Naive thymus-derived CD8-positive, alpha-beta T cell (primary cell): ENCODE measurements at places on chromosomes 5 and 9.

DNA sequence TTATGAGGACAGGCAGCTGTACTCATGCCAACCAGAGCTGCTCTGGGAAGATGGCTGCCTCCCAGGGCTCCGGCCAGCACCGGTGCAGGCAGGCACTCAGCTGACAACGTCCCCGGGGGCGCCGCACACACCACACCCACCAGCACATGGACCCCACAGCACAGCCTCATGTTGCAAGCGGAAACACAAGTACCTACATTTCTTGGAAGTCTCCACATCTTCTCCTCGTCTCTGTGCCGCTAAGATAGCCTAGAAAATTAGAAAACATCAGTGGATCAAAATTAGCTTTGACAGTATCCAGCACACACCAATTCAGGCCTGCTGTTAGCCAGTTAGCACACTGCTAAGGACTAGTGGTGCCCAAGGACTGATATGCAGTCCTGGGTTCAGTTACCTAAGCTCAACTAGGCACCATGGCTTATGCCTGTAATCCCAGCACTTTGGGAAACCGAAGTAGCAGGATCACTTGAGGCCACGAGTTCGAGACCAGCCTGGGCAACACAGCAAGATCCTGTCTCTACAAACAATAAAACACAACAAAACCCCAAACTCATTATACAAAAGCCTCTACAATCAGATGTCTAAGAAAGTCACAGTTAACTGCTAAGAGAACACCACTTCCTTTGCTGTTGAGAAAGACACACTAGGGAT, 2.4 kb downstream of the EDF1 start:
- DNase-seq: no peak

- DNase-seq: no peak
Observed at GRCh38 chr5:77957516-77957915, 181.4 kb upstream of the TBCA start.

GRCh38 chr9:129560881-129561306, 60.0 kb downstream of the C9orf50 start:
- DNase-seq: no peak

DNA sequence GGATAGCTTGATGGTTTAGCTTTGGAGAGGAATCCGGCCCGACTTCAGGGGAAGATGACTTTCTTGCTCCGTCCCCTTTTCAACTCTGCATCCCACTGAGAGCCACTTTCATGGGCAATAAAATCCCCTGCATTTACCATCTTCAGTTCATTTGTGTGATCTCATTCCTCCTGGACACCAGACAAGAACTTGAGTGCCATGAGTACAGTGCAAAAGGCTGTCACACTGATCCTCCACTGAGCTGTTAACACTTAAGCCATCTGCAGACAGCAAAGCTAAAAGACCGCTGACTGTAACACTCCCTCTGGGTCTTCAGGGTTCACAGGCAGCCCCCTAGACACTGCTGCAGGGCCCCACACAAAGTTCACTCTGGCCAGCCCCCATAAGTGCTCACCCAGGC, 48.3 kb upstream of the TCERG1 start:
- DNase-seq: no peak

GRCh38 chr5:32308946-32309345, 3.8 kb downstream of the MTMR12 start:
- DNase-seq: no peak

GRCh38 chr9:133060417-133060841, 1.4 kb upstream of the CEL start:
- no peak for DNase-seq

GRCh38 chr5:143678148-143678905, 133.6 kb upstream of the HMHB1 start:
- no peak for DNase-seq

DNA sequence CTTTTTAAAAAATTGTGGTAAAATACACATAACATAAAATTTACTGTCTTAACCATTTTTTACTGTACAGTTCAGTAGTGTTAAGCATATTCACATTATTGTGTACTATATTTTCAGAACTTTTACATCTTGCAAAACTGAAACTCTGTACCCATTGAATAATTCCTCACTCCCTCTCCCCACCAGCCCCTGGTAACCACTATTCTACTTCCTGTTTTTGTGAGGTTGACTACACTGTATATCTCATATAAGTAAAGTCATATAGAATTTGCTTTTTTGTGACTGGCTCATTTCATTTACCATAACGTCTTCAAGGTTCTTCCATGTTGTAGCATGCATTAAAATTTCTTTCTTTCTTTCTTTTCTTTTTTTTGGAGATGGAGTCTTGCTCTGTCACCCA, 87.0 kb downstream of the LNPEP start:
- no peak for DNase-seq

DNA sequence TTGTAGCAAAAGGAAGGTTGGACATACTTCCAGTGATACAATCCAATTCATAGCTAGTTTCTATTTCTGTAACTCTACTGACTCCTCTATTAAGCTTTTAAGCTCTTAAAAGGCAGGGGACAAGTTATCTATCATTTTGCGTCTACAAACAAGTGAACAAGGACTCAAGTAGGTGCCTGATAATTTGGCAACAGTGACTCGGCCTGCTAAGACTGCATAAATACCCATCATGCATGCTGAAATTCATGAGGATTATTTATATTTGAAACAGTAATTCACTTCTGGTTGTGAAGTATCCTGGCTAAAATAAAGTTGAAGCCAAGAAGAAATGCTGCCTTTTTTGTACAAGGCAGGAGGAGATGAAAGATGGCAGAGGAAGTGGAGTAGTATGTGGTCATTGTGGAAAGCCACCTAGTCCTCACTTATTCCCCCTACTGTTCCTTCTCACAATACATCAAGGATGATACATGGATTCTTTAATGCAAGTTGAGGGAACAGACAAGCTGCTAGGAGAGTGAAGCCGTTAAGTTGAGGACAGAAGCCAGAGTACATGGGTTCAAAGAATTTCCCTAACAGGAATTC, 74.0 kb downstream of the MRPS27 start:
- DNase-seq: no peak

- DNase-seq: no peak
Observed at GRCh38 chr9:105243015-105243686, 1.3 kb upstream of the SLC44A1 start.

DNA sequence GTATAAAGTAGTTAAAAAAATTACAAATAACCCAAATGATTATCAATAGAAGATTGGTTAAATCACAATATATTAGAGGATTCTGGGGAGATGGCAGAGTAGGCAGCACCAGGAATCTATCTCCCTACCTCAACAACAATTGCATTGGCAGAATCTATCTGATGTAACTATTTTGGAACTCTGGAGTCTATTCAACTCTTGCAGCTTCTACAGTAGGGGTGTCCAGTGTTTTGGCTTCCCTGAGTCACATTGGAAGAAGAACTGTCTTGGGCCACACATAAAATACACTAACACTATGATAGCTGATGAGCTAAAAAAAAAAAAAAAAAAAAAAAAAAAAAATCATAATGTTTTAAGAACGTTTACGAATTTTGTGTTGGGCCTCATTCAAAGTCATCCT, 29.2 kb upstream of the ECM2 start:
- DNase-seq: no peak

DNA sequence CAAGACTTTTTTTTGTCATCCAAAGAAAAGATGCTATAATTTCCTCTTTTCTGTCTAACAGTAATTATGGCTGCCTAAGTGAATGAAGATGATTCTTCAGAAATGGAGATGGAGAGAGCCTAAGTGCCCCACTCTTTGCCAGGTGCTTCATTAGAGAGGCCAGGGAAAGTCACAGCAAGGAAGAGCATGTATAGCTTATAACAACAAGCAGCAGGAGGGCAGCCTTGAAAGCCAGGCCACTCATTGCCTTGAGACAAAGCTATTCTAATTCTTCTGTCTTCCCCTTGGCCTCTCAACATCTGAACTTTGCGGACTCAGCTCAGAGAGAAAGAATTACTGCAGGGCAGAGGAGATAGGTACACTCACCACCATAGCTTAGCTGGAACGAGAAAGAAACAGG, 112.0 kb upstream of the ZNF366 start:
- no peak for DNase-seq

DNA sequence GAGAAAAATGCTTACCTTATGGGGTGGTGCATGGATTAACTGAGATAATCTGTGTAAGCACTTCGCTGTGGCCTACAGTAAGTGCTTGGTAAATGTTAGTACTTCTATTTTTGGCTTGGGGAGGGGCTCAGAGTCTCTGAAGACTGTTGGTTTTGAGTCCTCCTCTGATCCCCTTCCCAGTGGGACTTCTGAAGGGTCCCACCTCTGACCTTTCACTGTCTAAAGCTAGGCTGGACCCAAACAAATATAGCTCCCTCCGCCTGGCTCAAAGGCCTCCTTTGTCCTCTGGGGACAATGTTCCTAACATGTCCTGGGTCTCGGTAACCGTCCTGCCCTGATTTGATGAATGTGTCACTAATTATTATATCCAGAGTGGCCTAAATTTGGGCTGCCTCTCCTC, 34.8 kb downstream of the CAMK2A start:
- no peak for DNase-seq

- no peak for DNase-seq
Observed at GRCh38 chr5:100542086-100542485, 6.9 kb downstream of the FAM174A start.

GRCh38 chr9:35827486-35827885, 1.0 kb downstream of the FAM221B start:
- DNase-seq: no peak

- DNase-seq: no peak
Observed at GRCh38 chr9:121557581-121558447, 58.2 kb upstream of the GGTA1 start.

DNA sequence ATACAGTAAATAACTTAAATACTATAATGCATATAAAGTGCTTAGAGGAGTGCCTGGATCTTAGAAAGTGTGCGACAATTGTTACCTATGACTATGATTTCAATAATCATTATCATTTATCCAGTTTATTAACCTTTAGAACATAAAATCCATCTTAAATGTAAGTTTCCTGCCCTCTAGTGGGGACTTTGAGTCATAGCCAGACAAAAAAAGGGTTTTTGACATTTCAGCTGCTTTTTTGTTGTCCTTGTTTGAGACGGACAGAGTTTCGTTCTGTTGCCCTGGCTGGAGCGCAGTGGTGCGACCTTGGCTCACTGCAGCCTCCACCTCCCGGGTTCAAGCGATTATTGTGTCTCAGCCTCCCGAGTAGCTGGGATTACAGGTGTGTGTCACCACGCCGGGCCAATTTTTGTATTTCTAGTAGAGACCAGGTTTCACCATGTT, 9.7 kb upstream of the C9orf152 start:
- DNase-seq: no peak

- DNase-seq: no peak
Observed at GRCh38 chr9:101931756-101932155, 193.3 kb upstream of the GRIN3A start.

DNA sequence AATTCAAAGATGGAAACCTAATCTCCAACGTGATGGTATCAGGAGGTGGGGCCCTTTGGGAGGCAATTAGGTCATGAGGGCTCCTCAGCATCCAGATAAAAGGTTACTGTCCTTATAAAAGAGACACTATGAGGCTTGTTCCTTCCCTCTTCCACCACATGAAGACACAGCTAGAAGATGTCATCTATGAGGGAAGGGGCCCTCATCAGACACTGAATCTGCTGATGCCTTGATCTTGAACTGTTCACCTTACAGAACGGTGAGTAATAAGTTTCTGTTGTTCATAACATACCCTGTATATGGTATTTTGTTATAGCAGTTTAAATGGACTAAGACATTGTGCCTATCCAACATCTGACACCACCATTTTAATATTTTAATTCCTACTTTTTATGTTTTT, 19.7 kb upstream of the CCNH start:
- DNase-seq: no peak

DNA sequence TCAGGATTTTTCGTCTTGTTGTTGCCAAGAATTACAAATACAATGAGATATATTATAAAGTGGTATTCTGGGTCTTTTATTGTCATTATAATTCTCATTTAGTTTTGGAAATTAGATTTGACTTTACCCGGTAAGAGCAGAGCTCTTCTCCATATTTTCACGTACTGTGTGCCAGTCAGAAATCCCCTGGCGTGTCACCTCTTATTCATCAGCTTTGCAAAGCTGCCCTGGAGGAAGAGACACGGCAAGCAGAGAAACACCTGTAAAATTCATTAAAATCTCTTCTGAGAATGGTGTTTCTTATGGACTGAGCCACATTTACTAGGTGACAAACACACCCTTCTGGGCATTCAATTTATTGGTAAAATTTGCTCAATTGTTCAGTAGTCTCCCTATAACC, 440.4 kb downstream of the HINT1 start:
- DNase-seq: no peak

DNA sequence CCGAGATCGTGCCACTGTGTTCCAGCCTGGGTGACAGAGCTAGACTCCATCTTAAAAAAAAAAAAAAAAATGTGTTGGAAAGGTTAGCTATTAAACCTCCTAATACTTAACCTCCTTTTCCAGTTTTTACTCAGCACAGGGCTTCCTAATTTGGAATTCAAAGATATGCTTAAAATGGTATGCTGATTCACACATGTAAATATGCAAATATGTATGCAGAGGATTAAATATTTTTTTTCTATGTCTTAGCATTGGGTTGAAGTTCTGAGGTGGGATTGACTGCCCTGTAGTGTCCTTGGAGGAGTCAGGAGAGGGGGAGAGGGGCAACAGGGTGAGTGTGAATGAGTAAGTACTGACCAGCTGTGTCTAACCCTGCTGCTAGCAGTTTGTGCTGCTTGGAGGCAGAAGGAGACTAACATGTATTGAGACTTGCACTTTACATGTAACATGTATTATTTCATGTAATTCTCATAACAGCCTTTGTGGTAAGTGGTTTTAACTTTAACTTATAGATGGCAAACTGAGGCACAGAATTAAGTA, 63.2 kb downstream of the SLC44A1 start:
- DNase-seq: no peak

- no peak for DNase-seq
Observed at GRCh38 chr9:27591093-27591492, 17.8 kb upstream of the C9orf72 start.

GRCh38 chr5:10355071-10355889, 1.8 kb downstream of the MARCHF6 start:
- no peak for DNase-seq

DNA sequence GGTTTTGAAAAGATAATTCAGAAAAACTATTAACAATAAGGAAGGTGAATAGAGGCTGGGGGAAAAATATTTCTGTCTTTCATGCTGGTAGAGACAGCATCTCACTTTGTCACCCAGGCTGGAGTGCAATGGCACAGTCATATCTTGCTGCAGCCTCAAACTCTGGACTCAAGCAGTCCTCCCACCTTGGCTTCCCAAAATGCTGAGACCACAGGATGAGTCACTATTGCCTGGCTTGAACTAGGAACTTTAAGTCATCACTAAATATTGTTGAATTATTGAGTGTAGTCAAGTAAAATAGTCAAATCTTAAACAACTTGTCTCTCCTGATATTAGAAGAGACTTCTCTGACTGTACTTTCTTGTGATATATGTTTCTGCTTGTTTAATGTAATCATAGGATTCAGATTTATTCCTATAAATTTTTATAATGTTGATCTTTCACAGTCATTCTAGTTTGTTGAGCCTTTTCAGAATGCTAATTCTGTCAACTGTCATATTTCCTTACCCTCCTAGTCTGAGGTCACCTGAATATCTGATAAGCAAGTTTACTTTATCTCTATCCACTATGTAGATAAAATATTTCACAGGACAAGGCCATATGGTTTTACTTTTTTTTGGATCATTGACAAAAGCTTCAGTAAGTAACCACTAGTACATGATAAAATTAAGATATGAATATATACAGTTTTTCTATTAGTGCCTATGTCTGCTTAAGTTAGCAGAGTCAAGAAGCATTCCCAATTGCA, 1696.5 kb downstream of the MAT2B start:
- DNase-seq: no peak

GRCh38 chr9:12702160-12702758, 9.1 kb downstream of the TYRP1 start:
- no peak for DNase-seq

GRCh38 chr9:32968101-32969011, 33.1 kb downstream of the APTX start:
- DNase-seq: peak; percentile 37
